ENCODE measurements at places on chromosomes 2 and 18. TPM values are rescaled to one million over a fixed set of nuclear protein-coding genes. Genes with fewer than 3 reads are reported as not detected.

ELP2 gene
- 135 TPM for total RNA-seq

NT5C1B gene
- not detected for total RNA-seq

CREG2 gene
- not detected for total RNA-seq

WDFY1 gene
- total RNA-seq, result 96.2 TPM
